Glomerular endothelial cell (primary cell): ENCODE measurements at places on chromosomes 12 and 14. TPM values are rescaled to one million over a fixed set of nuclear protein-coding genes. Genes with fewer than 3 reads are reported as not detected.

DNA sequence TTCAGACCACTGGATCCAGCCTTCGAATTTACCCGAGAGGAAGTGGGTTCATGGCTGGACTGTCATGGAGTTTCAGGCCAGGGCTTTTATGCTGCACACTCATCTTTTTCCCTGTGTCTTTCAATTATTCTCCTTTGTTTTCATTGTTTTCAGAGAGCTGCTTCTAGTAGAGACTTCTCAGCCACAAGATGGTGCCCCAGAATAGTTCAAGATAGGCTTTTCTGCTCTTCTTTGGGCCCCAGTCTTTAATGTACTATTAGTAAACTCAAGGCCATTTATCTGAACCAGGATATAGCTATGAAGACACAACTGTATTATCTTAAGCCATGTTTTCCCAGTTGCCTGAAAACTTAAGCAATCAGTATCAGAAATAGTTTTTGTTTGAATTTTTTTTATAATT lies 30.4 kb upstream of the PSMA6 start:
- no peak for DNase-seq

GRCh38 chr14:101836135-101836534 lies 74.6 kb downstream of the PPP2R5C start:
- DNase-seq, result no peak

DNA sequence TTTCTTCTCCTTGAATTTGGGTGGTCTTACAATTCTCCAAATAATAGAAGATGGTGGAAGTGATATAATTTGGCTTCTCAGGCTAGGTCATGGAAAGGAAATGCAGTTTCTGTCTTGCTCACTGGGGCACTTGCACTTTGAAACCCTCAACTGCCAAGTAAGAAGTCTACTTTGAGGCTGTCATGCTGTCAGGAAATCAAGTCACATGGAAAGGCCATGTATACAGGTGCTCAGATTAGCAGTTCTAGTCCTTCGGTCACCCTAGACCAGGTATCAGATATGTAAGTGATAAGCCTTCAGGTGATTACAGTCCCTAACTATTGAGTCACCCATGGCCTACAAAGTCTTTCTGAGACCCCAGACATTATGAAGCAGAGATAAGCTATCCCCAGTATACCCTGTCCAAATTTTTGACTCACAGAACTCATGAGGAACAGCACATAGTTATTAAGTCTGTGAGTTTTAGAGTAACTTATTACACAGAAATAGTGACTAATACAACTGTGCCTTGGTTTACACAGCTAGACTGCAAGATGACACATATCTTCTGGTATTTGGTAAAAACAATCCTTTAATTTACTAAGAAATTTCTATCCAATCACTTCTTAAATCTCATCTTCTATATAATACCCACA lies 26.3 kb upstream of the BBS10 start:
- DNase-seq, result no peak

Gene MMP17
- 24.3 and 26.6 TPM in 2 replicates for total RNA-seq

Gene CLEC4A
- total RNA-seq, result not detected in 2 replicates

Gene GYS2
- total RNA-seq, result not detected in 2 replicates
